ENCODE measurements at places on chromosomes 1 and 21.

- no peak for DNase-seq
Observed at GRCh38 chr1:14910984-14911721, 242.4 kb upstream of the TMEM51 start.

DNA sequence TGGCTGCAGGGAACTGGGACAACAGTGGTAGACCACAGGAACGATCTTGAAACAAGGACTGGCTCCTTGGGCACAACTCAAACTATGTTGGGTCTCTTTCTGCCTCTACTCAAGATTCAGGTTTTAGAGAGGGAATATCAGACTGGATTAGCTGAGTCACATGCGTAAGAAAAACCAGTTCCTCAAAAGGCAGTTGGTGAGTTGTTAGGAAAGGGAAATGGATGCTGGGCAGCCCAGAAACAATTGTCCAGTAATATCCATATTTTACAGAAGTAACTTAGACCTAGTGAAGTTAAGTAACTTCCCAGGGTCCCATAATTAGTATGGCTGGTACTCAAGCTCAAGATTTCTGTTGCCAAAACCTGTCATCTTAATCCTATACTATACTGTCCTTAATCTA lies 27.0 kb upstream of the TMEM39B start:
- DNase-seq, result no peak

- no peak for DNase-seq
Observed at GRCh38 chr21:39196310-39196709, 13.1 kb upstream of the PSMG1 start.

- DNase-seq, result no peak
Observed at GRCh38 chr1:201593200-201593921, 54.4 kb downstream of the NAV1 start.

GRCh38 chr1:235625340-235625739 lies 24.2 kb downstream of the GNG4 start:
- DNase-seq, result no peak

DNA sequence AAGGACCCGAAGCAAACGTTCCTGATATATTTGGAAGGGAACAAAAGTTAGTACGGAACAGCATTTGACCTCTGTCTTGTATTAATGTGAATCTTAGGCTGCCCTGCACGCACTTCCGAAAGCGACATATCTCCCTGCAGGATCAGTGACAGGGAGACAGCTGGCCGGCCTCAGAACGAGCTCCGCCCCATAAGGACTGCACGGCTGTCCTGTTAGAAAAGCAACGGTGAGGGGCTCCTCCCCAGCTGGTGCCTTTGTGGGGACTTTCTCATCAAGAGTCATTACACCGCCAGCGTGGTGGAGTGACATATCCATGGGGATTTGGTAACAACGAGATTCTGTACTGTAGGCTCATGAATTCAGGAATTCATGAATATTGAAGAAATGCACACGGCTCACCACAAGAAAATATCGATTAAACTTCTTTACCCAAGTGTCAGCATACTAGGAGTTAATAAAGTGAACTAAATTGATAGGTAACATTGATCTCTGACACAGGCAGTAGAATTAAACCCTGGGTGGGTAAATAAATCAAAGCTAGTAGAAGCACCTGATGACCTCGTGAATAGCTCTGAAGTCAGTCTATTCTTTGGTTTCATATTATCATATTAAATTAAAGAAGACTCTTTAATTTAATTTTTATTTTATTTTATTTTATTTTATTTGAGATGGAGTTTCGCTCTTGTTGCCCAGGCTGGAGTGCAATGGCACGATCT lies 8.1 kb upstream of the GREM2 start:
- no peak for DNase-seq

GRCh38 chr1:234730475-234730769 lies 120.4 kb upstream of the IRF2BP2 start:
- no peak for DNase-seq

DNA sequence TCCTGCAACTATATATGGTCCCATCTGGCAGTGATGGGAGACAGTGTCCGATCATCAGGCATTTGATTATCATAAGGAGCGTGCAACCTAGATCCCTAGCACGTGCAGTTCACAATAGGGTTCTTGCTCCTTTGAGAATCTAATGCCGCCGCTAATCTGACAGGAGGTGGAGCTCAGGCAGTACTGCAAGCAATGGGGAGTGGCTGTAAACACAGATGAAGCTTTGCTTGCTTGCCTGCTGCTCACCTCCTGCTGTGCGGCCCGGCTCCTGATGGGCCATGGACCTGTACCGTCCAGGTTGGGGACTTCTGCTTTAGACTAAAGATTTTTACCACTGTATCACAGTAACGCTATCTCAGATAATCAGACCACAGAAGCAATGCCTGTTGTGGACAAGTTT lies 63.8 kb downstream of the TGFB2 start:
- DNase-seq, result no peak

- DNase-seq, result no peak
Observed at GRCh38 chr1:154104433-154105082, 50.3 kb downstream of the NUP210L start.

GRCh38 chr1:117059334-117059677 lies 820 bp upstream of the TTF2 start:
- DNase-seq, result no peak

DNA sequence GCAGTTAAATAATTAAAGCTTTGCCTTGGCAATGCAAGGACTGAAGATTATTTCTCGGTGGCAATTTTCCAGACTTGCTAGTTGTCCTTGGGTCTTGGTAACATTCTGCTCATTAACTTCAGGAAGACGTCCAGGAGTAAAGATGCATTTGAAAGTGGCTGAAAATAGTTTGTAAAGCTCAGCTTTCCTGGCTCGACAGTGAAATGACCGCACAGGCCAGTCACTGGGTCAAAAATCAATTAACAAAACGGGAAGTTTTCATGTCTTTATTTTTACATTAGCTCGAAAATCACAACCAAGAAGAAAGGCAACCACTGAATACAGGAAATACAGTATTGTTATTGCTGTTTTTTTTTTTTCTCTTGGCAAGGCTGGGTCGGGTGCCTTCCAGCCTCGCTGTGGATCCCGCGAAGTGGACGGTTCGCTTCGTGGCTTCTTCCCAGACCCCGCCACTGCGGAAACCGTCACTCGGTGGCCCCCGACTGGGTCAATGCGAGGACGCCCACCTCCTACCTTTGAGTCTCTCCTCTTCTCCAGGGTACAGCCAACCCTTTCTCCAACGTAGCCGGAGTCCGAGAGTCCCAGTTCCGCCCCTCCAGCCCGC lies 479 bp upstream of the SNX7 start:
- DNase-seq, result no peak

GRCh38 chr1:150262388-150263320 lies 5.1 kb downstream of the CA14 start:
- no peak for DNase-seq

GRCh38 chr1:93672069-93672468 lies 9.6 kb downstream of the BCAR3 start:
- DNase-seq, result no peak

DNA sequence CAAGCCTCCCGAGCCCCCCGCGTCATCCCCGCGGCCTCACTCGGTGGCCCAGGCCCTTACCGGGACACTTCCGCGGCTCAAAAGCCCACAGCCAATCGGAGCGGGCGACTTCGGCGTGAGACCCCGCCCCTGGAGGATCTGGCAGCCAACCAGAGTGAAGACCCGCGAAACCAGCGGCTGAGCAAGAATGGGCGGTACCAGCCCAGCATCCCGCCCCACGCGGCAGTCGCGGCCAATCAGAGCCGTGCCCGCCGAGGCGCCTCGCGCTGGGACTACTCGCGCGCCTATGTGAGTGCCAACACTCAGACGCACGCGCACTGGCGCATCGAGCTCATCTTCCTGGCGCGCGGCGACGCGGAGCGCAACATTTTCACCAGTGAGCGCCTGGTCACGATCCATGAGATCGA lies 22.5 kb downstream of the DISP3 start:
- no peak for DNase-seq

GRCh38 chr1:82260051-82260450 lies 459.3 kb downstream of the ADGRL2 start:
- no peak for DNase-seq

DNA sequence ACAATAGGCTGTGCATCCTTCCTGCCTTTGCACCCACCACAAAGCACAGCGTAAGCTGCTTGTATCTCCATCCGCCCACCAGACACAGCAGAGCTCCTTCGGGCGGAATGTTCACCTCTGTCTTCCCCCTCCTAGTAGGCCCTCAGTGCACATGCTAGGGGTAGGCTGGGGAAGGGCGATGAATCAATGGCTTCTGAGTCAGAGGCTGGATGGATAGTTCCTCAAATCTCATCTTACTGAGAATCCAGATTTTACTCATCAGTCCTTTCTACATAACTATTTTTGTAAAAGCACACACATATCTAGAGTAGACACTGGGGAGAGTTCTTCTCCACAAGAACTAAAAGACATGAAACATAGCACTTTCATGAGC lies 73.8 kb downstream of the BCAR3 start:
- DNase-seq, result no peak

DNA sequence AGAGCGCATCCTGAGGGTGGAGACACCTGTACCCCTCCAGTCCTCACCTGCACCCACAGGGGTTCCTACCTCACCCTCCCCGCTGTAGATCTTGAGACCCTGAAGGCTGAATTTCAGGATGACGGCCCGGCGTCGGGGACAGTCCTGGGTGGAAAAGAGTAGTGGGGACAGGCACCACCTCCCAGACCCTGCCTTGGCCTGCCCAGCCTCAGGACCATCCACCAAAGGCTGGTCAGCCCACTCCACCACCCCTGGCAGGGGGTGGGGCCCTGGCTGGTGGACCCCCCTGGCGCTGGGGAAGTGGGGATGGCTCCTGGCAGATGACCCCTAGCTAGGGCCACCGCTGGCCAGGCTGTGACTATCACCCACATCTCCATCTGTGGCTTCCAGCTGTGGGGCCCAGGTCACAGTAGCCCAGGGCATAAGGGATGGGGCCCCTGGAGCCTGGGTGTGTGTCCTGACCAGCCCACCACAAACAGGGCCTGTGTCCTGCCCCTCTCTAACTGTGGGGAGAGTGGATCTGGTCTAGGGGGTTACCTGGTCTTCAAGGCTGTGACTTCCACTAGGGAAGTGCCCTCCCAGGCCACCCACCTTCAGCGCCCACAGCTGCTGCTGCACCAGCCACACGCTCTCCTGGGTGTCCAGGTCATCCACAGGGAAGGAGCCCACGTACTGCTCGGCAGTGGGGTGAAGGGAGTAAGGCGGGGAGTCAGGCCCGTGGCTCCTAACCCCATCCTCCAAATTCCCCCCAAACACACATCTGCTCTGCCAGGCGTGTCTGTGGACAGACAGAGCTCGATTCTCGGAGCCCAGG lies 5.4 kb downstream of the SH2D5 start:
- no peak for DNase-seq

DNA sequence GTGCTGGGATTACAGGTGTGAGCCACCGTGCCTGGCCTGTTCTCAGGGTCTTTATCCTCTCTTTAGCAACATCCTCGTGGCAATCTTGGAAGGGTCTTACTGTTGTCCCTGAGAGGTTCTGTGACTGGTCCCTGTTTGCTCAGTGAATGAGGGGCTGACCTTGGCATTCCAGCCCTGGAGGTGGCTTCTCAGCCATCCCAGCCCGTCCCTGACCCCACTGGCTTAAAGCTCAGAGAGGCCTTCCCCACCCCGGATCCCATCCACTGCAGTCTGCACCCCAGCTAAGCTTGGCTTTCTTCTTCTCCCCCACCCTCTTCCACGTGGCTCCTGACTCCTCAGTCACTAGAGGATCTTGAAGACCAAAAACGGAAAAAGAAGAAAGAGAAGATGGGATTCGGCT lies 88.3 kb upstream of the TMEM51 start:
- no peak for DNase-seq

DNA sequence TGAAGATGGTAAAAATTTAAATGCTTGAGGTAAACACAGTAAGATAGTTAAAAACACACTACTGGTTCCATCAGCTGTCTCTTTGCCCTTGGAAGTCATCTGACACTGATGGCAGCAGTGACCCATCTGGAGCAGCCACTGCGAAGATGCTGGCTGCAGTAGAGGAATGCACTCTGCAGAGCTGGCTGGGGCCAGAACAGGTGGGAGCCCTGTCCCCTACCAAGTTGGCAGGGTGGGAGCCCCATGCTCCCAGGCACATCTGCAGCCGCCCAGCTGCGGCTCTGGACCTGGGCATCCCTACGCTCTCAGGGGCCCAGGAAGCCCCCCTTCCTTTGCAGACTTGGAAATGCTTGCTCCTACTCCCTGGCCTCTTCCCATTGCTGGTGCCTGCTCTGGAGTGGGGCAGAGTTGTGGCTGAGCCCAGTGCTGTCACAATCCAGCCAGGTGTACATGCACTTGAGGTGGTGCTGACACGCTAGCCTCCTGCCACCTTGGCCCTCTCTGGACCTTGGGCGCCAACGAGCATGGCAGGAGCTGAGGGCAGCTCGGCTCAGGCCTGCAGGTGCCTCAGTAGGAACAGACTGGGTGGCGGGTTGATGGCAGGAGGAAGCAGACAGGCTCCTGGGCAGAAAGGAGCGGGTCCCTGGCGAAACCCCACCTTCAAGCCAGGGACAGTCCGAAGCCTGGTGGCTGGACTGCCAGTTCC lies 227.0 kb downstream of the FGGY start:
- no peak for DNase-seq

DNA sequence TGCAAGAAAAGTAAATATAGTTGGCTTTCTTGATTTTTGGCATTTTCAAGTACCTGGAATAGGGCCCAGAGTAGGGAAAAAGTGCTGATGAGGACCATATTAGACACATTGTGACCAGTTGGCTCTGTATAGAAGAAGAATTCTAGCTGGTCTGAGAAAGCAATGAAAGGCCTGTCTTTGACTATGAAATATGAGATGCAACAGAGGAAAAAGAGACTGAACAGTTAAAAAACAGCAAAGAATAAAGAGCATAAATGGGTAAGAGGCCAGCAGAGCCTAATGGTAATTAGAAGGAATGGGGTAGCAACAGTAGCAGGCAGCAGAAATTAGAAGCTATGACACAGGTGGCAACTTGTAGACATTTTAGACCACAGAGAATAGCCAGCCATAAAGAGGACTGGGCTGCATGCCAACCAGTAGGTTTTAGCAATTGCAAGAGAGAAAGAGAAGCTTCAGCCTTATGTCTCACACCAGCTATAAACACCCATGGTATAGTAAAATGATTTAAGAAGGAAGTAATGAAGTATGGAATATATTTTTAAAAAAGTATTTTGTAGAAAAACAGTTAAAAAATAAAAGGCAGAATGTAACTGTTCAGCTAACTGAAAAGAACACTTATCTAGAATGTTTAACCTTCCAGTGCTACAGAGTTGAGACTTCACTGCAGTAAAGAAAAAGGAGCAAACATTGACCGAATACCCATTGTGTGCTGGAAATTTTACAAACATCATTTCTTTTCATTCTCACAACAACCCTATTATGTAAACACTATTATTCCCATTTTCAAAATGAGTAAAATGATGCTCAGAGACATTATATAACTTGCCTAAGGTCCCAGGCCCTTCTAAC lies 114.1 kb downstream of the LHX4 start:
- no peak for DNase-seq

GRCh38 chr1:214290424-214291037 lies 9.6 kb downstream of the SMYD2 start:
- DNase-seq, result no peak

Data from stimulated activated CD4-positive, alpha-beta T cell treated with anti-CD3 and anti-CD28 coated beads, Interleukin-1b, Interleukin-23, amount 100 ng/mL, for 1 hour (primary cell).